ENCODE measurements at places on chromosomes 2 and 18.

DNA sequence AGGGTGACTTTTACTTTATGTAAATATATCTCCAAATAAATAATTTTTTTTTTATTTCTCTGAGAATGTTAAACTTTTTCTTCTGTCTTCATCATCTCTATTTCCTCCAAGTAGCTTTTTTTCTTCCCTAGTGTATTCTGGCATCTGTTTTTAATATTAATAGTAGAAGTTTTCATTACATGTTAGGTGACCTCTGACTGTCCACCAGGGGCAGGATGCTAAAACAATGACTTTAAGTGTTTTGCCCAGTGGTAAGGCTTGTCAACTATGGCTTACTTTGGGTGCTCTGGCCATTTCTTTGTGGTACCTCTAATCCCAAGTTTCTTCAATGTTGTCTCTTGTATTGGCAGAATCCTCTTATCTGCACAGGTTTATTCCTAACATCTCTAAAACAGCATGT is 127.1 kb downstream of the SRBD1 start:
- no peak for DNase-seq

- DNase-seq: peak; percentile 55
Measured at GRCh38 chr2:127179766-127180165, 40.3 kb downstream of the CYP27C1 start.

DNA sequence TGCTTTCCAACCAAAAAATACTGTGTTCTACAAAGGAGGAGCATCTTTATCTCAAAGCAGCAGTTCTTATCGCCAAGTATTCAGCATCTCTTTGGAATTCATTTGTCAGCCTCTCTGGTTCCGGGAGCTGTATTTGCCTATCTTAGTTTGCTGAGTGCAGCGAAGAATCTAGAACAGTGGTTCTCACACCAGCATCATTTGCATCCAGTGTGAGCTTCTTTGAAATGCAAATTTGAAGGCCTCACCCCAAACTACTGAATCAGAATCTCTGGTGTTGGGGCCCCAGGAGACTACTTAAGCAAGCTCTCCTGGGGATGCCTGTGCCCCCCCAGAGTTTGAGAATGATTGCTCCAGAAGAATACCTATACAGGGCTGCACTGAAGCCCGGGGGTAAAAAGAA is 1.5 kb upstream of the PTPN2 start:
- DNase-seq: no peak

DNA sequence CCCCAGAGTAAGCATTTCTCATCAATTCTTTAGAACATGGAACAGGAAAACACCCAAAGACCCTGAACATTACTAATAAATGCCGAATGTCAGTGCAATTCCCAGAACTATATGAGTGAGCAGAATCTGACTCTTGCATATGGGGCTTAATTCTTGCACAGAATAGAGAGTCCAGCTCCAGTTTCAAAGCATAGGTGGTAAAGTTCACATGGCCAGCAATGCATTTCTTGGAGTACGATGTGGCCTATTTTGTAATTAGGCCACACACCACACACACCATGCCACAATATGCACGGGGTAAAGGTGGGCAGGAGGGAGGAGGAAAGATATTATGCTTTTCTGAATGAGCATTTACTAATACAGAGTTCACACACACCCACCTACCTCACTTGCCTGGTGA is 56.5 kb downstream of the PLA2R1 start:
- no peak for DNase-seq

DNA sequence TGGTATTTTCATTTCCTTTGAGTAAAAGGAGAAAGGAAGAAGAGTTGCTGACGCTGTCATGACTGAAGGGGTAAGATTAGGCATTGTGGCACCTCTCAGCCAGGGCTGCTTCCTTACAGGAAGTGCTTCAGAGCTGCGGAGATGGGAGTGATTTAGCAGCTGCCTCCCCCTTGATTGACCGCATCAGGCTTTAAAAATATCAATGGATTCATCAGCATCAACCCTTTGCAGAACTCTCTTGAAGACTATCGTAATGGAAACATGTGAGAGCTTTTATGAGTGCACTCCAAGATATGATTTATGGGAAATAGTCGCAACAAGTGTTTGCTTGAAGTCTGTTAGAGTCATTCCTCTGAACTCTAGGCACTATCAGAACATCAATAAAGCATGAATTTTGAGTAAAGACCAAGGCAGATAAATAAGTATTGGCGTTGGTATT is 141.1 kb downstream of the CSRNP3 start:
- DNase-seq: no peak

GRCh38 chr2:153575171-153575853 is 96.8 kb upstream of the RPRM start:
- no peak for DNase-seq

DNA sequence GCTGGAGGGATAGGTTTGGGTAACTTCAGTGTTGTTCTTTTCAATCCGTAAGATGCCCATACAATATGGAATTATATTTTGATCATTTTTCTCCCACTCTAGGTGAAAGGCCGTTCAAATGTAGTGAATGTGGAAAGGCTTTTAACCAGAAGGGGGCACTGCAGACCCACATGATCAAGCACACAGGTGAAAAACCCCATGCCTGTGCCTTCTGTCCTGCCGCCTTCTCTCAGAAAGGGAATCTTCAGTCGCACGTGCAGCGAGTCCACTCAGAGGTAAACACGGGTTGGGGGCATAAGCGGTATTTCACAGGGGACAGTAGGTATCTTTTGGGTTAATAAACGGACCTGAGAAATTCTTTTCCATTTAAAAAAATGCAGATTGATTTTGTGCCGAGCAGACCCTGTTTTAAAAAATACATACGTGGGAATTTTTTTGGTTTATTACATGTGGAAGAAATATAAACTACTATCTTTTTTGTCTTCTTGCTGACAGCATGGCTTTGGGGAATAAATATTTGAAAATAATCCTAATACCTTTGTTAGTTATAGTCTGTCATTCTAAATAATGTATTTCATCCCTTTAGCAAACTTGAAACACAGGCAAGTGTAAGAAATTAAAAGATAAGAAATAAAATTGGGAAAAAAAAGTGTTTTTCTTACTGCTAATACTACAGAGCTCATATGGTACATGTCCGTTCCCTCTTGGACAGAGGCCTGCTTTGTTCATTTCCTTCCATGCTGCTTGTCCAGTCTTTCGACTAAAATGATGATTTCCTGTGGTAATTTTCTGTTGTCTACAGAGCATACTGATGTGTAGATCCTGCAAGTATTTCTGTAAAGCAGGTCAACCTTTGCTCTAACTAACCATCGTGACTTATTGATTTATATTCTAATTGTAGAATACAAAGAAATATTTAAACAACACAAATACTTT is 53.3 kb downstream of the ZNF236 start:
- no peak for DNase-seq

DNA sequence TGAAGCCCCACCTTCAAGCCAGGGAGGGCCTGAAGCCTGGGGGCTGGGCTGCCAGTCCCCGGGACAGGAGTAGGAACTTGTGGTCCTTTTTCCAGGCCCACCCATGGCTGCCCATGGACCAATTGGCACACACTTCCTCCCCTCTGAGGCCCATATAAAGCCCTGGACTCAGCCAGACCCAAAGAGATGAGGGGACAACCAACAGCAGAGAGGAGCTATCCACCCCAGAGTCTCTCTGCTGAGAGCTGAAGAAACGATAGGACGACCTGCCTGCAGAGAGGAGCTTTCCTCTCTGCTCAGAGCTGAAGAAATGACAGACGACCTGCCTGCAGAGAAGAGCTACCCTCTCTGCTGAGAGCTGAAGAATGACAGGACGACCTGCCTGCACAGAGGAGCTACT is 43.8 kb upstream of the PEX13 start:
- no peak for DNase-seq

GRCh38 chr2:238132463-238133450 is 5.7 kb upstream of the KLHL30 start:
- DNase-seq: no peak

- no peak for DNase-seq
Measured at GRCh38 chr2:56185582-56186046, 1.8 kb downstream of the CCDC85A start.

GRCh38 chr2:238528953-238529781 is 102.4 kb downstream of the ASB1 start:
- no peak for DNase-seq

DNA sequence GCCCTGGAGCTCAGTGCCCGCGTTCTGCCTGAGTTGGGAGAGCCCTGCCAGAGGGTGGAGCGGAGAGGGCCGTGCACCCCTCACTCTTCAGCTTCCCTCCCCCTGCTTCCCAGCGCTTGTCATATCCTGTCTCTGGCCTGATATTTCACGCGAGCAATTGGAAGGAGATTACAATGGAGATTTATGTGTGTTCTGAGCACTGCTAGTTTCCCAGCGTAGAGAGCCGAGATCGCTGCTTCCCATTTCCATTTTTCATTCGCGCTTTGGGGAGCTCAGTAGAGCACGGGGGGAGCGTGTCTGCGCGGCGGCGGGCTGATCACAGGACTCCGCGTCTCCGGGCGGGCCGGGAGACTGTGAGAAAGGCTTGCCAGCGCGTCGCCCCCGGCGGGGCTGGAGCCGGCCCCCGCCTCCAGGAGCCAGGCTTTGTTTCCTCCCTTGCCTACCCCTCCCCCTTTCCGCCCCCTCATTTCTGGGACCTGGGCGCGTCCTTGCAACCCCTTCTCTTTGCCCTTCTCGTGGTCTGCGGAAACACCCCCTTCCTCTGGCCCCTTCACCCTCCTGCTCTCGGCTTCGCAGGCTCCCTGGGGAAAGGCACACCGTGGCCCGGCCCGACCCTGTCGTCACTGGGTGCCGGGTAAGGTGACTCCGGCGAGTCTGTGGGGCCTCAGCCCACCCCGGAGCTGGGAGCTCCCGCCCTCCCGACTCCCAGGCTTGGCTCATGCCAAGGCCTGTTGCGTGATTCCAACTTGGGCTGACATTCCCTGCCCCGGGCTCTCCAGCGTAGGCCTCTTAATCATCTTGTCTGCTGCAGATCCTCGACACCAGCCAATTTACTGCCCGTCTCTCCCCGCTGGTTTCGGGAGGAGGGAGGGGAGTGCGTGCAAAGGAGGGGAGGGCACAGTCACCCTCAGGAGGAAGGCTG is 5.8 kb downstream of the DLX2 start:
- no peak for DNase-seq

- no peak for DNase-seq
Measured at GRCh38 chr18:6865251-6865650, 135.7 kb downstream of the ARHGAP28 start.

GRCh38 chr2:213166109-213166508 is 14.7 kb upstream of the IKZF2 start:
- no peak for DNase-seq

- DNase-seq: no peak
Measured at GRCh38 chr2:106138543-106139237, 55.4 kb downstream of the UXS1 start.

- no peak for DNase-seq
Measured at GRCh38 chr2:32847734-32848133, 99.0 kb upstream of the LTBP1 start.

DNA sequence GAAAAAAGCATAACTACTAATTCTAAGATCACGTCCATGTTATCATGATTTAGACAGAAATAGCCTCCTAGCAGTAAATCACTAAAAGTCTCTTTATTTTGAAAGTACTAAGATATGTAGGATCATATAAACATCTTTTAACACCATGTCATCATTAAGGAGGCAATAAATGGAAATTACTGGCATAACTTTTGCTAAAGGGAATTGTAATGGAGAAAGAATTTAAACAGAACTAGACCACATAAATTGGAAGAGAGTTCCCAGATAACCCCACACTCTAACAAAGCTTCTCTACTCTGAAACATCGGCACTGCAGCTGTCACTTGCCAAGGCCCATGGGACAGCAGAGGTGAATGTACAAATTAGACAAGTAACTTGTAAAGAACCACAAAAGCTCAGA is 29.5 kb downstream of the STK39 start:
- no peak for DNase-seq

DNA sequence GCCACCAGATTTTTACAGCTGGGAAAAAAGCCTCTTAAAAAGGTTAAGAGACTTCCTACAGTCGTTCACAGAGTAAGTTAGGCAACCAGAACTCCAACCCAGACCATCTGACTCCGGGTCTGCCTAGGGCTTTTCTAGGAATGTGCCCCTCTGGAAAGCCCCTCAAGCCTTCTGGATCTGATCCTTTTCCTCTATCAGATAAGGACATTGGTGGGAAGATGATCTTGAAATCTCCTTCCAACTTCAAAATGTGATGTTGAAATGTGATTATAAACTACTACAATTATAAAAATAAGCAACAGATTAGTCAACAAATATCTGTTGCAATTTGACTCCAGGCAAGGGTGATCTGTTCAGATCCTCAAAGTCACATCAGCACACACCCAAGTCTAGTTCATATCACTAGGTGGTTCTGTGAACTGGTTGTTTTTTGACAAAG is 270.4 kb downstream of the ARHGAP15 start:
- DNase-seq: peak; percentile 77

- no peak for DNase-seq
Measured at GRCh38 chr2:229426464-229426863, 155.4 kb upstream of the PID1 start.

- DNase-seq: no peak
Measured at GRCh38 chr2:108634011-108634410, 85.3 kb upstream of the RANBP2 start.

DNA sequence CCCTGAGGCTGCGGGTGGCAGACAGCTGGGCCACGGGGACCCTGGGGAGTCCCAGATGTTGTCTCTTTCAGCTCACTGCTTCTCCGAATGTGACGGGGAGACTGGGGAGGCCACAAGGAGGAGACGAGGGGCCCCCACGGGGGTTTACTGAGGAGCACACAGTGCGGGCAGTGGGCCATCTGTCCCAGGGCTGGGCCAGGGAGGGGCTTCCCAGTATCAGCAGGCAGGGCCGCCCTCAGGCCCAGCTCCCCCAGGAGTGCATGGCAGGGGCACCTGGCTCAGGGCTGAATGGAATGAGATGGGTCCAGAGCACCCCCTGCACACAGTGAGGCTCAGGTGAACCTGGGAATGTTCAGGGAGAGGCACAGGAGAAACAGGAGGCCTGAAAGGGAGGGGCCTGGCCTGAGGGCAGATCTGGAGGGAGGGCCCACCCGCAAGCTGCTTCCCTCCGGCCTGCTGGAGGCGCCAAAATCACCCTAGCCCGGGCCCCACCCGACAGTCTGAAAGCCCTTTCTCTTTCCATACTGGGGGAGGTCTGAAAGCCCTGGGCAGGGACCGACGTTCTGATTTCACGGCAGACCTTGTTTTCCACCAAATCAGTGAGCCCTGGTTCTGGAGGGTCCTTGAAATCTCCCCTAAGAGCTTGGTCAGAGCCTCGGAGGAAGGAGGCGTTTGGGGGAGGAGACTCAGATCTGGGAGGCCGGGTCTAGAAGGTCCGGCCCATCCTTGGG is 35.5 kb upstream of the PTMA start:
- DNase-seq: no peak

GRCh38 chr18:62788111-62788510 is 72.8 kb downstream of the PHLPP1 start:
- DNase-seq: no peak

DNA sequence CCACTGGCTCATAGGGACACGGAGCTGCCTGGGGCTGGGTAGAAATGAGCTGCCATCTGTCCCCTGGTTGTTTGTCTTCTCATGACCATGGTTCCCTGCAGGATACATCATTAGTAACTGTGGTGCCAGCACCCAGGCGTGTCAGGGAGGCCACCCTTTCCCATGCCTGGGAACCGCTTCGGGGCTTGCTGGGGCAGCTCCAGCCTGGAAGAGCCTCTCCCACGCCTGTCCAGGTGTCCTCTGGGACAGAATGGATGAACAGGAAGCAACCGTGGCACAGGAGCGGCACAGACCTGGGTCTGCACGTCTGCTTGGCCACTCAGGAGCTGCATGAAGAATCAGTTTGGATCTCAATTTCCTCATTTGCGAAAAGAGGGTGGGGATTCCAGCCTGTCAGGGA is 34.8 kb downstream of the SDC1 start:
- DNase-seq: no peak
